ENCODE measurements at places on chromosomes 5 and 9.
A peak's percentile ranks its signal among the peaks of the same experiment; 100 is the strongest.

DNA sequence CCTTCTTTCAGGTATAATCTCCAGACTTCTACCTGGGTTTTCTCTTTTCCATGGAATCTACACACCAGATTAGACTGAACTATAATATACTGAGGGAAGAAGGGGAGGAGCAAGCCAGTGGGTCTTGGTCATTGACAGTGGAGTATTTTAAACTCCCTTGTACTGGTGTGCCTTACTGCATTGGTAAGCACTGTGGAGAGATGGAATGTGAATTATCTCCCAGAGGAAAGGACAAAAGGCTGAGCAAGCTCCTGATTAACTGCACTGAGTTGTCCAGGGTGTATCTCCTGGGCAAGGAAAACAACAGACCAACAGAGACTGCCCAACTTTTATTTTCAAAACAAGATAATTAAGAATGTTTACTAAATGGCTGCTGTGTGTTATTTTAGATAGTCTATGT, 29.8 kb upstream of the SLCO6A1 start:
- DNase-seq, result no peak

GRCh38 chr5:36494028-36494427, 112.4 kb upstream of the SLC1A3 start:
- DNase-seq, result no peak

DNA sequence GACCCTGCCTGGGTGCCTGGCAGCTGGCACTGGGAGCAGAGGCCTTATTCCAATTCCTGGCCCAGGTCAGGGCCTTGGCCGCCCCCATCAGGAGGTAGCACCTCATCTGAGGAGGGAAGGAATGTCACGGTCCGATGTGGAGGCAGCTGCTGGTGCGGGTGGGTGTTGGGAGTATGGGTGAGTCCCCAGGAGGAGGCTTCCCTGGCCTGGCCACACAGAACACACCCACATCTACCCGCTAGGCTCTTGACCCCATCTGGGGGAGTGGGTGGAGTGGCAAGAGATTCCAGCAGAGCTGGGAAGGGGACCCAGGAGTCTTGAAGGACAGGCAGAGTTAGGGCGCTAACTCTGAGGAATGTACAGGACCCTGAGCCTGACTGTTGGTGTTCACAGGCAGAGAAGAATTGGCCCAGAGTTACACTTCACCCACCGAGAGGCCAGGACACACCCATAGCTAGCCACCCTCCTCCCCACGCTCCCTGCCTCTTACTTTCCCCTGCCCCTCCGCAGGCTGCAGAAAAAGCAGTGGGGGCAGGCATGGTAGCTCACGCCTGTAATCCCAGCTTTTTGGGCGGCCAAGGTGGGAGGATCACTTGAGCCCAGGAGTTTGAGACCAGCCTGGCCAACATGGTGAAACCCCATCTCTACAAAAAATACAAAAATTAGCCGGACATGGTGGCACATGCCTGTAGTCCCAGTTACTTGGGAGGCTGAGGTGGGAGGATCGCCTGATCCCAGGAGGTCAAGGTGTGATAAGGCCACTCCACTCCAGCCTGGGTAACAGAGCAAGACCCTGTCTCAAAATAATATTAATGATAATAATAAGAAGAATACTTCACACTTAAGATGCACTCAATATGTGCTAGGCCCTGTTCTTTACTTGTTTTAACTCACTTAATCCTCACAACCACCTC, 6.0 kb downstream of the OLFML2A start:
- DNase-seq, result no peak

- peak; percentile 63 for DNase-seq
Observed at GRCh38 chr5:110054240-110054639, 364.5 kb downstream of the MAN2A1 start.

GRCh38 chr9:92159058-92159457, 43.8 kb upstream of the SPTLC1 start:
- DNase-seq, result no peak

- no peak for DNase-seq
Observed at GRCh38 chr9:134734270-134734669, 92.7 kb downstream of the COL5A1 start.

GRCh38 chr5:140114341-140115185, 654 bp downstream of the PURA start:
- peak; percentile 38 for DNase-seq

- DNase-seq, result no peak
Observed at GRCh38 chr5:176901260-176902101, 2.3 kb upstream of the HK3 start.

GRCh38 chr9:23822261-23823169, 3.5 kb downstream of the ELAVL2 start:
- DNase-seq, result no peak

All from activated CD4-positive, alpha-beta T cell treated with anti-CD3 and anti-CD28 coated beads for 4 hours (primary cell).